GM18507 (cell line): ENCODE measurements at places on chromosomes 3 and 15.
A peak's percentile ranks its signal among the peaks of the same experiment; 100 is the strongest.

GRCh38 chr15:56805466-56806147, 72.3 kb upstream of the ZNF280D start:
- no peak for DNase-seq

- no peak for DNase-seq
These were observed 489.0 kb downstream of the NTRK3 start for GRCh38 chr15:87767516-87767915.

- no peak for DNase-seq
These were observed 68.1 kb upstream of the PFN2 start for GRCh38 chr3:150038830-150039229.

- no peak for DNase-seq
These were observed 1033.9 kb upstream of the NR2F2 start for GRCh38 chr15:95296643-95297042.

GRCh38 chr15:89129123-89129815, 41.0 kb downstream of the ABHD2 start:
- DNase-seq = peak; percentile 22

DNA sequence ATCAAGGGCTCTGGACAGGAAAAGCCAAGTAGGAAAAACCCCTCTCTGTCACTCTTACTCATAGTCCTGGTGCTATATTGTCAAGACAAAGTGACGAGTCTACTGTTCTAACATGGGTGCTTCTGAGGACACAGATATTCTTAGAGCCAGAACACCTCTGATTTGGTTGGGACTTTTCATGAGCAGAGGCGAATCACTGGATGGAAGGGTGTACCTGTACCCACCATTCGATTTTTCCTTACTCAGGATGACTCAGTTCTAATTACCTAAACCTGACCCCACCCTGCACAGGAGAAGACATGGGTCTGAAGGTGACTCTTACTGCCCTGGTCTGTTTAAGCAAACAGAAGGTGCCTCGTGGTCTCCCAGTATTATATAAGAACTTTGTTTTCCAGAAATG, 58.5 kb downstream of the ABCC5 start:
- DNase-seq = no peak

GRCh38 chr15:63805993-63806980, 27.5 kb downstream of the HERC1 start:
- DNase-seq = no peak

DNA sequence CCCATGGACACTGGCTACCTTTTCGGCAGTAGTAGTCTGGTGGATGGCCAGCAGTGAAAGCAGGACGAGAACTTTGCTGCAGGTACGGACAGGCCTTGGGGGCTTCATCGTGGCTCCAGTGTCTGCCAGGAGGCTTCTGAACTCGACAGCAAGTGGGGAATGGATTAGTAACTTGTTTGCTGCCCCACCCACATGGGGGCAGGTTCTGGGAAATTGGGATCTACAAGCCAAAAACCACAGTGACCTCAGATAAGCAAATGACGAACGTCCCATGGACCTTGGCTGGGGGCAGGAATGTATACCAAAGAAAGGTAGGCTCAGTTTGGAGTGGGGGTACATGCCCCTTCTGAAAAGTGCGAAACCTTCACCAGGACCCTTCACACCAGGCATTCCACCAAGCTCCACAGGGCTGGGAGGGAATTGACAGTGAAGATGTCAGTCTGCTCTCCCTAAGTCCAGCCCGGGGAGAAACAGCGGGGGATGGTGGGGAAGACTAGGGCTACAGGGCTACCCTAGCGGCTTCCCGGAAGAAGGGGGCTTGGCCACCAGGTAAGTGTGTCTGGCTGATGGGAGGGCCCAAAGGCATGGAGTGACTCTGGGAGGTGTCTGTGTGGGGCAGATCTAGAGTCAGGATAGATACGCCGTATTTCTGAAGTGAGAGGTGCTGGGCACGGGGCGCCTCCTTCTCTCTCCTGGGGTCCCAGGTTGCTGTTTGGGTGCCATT, at the start of gene ITIH4:
ITIH4 (minus strand) TSS at position 138 of the 724 bp plus-strand sequence; CDS start at position 108, 30 bp downstream.
- DNase-seq = no peak

DNA sequence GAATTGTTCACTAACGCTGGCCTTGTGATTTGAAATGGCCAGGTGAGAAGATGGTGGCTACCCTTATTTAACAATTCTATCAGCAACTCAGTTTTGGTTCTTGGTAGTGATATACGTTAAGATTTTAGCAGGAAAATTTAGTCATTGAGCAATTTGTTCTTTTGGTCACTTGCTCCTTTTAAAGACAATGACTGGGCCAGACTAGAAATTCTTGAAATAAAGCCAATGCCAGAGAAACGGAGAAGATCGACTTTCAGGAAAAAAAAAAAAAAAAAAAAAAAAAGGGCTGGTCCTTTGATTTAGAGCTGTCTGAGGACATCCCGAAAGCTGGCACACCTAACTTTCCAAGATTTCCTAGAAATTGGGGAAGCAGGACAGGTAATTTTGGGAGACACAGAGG, 178.5 kb downstream of the FNDC3B start:
- no peak for DNase-seq

GRCh38 chr3:102258666-102259227, 176.1 kb upstream of the ZPLD1 start:
- DNase-seq = no peak

DNA sequence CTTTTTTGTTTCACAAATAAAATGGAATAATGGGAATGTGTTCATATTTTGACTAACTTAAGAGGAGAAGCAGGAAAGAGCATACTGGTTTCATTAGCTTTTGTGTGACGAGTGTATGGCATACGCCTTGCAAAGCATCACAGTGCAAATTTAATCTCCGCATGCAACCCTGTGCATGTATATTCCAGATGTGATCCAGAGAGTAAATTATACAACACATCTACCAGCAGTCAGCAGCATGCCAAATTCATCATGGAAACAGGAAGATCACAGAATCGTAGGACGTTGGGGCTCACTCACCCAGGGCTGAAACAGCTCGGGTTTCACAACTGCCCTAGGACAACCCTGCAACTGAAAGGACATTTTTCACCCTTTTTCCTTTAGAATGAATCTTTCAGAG, 53.4 kb downstream of the ADAMTS9 start:
- DNase-seq = no peak

GRCh38 chr15:34025252-34025651, 13.8 kb downstream of the AVEN start:
- DNase-seq = no peak

DNA sequence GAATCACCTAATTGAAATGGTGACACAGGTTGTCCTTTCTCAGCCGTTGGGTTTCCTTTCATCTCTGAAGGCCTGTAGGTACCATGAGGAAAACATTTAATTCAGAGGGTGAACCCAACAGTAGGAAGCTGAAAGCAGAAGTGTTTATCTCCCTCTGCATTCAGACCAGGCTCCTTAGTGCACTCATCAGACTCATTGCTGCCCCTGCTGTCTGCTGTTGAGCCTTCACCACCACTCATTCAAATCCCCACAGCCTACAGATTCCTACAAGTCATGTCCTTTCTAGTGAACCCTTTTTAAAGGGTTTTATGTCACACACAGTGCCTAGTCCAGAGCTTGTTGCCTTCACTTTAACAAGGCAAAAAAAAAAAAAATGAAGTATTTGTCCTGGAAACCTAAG, 13.4 kb downstream of the WDR48 start:
- DNase-seq = no peak

GRCh38 chr15:63501256-63502089, 2.9 kb upstream of the USP3 start:
- no peak for DNase-seq

GRCh38 chr3:99972380-99973104, 141.8 kb downstream of the FILIP1L start:
- no peak for DNase-seq

- no peak for DNase-seq
These were observed 125.7 kb downstream of the EEFSEC start for GRCh38 chr3:128278761-128279600.

GRCh38 chr15:88752951-88753350, 50.3 kb upstream of the ACAN start:
- no peak for DNase-seq

- no peak for DNase-seq
These were observed 196.0 kb downstream of the DPH6 start for GRCh38 chr15:35349916-35350315.

DNA sequence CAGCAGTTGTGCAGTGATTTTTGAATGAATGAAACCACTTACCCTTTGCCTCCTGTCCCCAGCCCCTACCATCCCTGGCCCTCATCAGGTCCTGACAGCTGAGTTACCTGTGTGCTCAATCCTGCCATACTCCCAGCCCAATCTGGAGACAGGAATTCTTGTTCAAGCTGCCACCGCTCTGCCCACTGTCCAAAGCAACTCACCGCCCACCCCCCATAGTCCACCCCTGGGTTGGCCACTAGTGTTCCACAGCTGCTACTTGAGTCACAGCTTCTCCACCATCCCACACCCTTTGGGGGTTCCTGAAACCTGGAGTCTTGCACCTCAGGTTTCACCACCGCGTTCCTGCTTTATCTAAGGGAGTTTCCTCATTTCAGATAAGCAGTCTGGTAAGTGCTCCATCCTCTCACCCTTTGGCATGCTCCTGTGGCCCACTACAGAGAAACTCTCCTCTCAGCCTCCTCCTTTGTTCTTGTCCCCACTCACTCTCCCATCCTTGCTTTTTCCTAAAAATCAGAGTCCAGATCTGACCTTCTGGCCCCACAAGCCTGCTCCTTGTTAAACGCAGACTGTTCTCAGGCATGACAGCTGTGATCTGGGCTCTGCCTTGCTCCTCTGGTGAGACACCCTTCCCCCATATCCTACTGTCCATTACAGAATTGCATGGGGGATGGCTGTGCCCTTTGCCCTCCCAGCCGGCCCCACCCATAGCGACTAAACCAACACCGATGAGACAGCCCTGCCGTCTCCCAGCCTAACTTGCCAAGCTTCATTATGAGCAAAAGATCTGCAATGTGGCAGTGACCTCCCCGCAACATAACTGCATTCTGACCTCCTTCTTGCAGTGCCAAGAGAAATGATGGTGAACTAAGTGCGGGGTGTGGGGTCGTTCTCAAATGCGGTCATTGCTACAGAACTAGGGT, 50.0 kb downstream of the CYP19A1 start:
- no peak for DNase-seq

- peak; percentile 8 for DNase-seq
These were observed 70.4 kb downstream of the CBLB start for GRCh38 chr3:105798381-105798934.

- DNase-seq = no peak
These were observed 133.6 kb upstream of the RAP2B start for GRCh38 chr3:153028381-153028780.

DNA sequence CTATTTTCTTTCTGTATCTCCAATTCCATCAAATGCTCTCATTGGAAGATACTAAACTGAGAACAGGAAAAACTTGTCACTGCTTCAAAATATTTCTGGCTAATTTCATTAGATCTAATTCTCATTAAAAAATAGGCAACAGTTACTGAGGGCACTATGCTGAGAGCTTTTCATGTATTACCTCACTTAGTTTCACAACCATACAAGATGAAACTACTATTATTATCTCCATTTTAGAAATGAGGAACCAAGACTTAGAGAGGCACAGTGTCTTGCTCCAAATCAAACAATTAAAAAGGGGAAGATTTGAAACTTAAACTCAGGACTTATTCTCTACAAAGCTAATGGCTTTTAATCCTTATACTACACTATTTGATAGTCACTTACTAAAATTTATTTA, 7.2 kb upstream of the OTOL1 start:
- no peak for DNase-seq

DNA sequence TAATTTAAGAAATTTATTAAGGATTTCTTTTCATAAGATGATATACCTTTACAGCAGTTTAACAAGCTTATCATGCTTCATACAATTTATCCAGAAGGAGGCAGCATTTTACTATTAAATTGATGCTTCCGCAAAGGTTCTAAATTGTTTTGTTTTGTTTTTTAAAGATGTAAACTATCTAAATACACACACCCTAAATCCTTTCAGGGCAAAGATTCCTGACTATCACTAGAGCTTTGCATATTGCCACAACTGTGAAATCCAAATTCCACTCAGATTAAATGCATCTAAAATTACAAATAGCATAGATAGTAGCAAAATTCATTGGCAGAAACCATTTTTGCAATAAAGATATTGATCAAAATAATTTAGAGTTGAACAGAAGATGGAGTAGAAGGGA, 44.5 kb upstream of the CCNL1 start:
- DNase-seq = no peak
